ENCODE measurements at places on chromosomes 11 and 22. TPM values are rescaled to one million over a fixed set of nuclear protein-coding genes. Genes with fewer than 3 reads are reported as not detected.
A peak's percentile ranks its signal among the peaks of the same experiment; 100 is the strongest.

DNA sequence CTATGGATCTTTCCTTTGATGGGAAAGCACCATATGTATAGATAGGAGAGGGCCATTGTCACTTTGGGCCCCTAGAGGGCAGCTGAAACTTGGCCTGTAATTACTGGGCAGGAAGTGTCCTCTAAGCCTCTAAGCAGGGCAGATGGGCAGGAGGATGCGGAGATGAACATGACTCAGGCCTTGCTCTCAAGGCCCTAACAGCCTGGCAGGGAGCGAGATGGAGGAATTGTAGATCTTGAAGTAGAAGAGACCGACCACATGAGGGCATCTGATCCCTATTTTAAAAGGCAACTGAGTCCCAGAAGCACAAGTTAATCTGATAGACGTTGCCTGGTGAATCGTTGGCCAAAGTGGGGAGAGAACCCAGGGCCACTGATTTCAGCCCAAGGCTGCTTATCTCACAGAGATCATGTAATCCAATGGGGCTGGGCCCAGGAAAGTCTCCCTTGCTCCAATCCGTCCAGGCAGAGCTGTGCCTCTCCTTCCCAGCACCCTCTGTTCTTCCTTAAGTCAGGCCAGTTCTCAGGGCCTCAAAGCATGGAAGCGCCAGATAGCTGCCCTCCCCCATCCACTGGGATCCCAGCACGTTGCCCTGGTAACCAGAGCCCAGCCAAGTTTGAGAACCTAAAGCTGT, 2.5 kb upstream of the SEPTIN3 start:
- DNase-seq, result peak; percentile 35
- H3K27me3 ChIP-seq, result peaks cover 10% of the 10 kb centered on the region
- no peak overlapping the region for H3K4me3 ChIP-seq

DNA sequence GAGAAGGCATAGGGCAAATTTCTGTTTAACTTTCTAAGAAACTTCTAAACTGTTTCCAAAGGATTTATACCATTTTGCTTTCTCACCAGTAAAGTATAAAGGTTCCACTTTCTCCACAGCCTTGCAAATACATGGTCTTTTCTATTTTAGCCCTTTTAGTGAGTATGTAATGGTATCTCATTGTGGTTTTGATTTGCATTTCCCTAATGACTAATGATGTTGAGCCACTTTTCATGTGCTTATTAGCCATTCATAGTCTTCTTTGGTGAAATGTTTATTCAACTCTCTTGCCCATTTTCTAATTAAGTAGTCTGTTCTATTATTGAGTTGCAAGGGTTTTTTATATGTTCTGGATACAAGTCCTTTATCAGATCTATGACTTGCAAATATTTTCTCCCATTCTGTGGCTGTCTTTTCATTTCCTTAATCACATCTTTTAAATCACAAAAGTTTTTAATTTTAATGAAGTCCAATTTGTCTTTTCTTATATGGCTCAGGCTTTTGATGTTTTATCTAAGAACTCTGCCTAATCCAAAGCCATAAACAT, 83.8 kb upstream of the KCNQ1OT1 start:
- H3K36me3 ChIP-seq, result peaks cover 8% of the 10 kb centered on the region
- no peak overlapping the region for H3K4me3 ChIP-seq
- no peak for DNase-seq
- H3K27me3 ChIP-seq, result peaks cover 2% of the 10 kb centered on the region
- H3K27ac ChIP-seq, result no peak overlapping the region
- H3K4me1 ChIP-seq, result no peaks in the 10 kb centered on the region

GRCh38 chr11:88050247-88050646, 125.0 kb downstream of the RAB38 start:
- peaks cover 10% of the 10 kb centered on the region for H3K4me1 ChIP-seq
- no peak for DNase-seq
- no peaks in the 10 kb centered on the region for H3K27me3 ChIP-seq
- H3K4me3 ChIP-seq, result no peak overlapping the region
- H3K36me3 ChIP-seq, result no peaks in the 10 kb centered on the region

Gene RASL10A
- 30.1 TPM for total RNA-seq

Gene IGLL1
- total RNA-seq, result not detected

DNA sequence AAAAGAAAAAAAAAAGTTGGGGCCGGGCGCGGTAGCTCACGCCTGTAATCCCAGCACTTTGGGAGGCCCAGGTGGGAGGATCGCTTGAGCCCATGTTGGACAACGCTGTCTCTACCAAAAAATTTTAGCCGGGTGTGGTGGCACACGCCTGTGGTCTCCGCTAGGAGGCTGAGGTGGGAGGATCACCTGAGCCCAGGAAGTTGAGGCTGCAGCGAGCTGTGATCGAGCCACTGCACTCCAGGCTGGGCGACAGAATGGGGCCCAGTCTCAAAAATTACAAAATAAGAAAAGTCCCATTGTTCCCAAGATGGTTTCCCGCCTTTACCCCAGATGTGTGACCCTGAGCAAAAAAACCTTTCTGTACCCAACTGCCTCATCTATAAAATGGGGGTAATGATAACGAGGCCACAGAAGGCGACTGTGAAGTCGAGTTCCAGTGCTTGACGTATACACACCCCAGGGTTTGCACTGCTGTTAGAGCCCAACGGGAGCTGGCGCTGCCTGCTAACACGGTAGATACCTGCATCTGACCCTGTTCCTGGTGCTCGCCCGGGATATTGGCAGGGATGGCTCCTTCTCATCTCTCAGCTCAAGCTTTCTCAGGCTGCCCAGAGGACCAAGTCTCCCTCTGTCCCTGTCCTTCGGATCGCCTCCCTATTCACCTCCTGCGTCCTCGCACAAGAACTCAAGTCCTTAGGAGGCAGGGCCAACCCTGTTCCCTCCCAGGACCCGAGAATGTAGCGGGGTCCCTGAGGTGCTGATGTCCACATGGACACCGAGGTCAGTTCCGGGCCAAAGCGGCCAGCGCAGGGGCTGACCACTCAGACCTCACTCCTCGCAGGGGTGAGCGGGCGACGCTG, 1.1 kb upstream of the RPLP2 start:
- H3K4me3 ChIP-seq, result peak overlapping the region; percentile 94
- H3K27ac ChIP-seq, result peak overlapping the region; percentile 92
- H3K27me3 ChIP-seq, result peaks cover 17% of the 10 kb centered on the region
- no peak for DNase-seq
- peaks cover 14% of the 10 kb centered on the region for H3K36me3 ChIP-seq

GRCh38 chr11:77320351-77320750, 18.9 kb upstream of the GDPD4 start:
- H3K27ac ChIP-seq, result no peak overlapping the region
- peaks cover 6% of the 10 kb centered on the region for H3K36me3 ChIP-seq
- H3K4me3 ChIP-seq, result no peak overlapping the region
- no peaks in the 10 kb centered on the region for H3K4me1 ChIP-seq
- no peak for DNase-seq

DNA sequence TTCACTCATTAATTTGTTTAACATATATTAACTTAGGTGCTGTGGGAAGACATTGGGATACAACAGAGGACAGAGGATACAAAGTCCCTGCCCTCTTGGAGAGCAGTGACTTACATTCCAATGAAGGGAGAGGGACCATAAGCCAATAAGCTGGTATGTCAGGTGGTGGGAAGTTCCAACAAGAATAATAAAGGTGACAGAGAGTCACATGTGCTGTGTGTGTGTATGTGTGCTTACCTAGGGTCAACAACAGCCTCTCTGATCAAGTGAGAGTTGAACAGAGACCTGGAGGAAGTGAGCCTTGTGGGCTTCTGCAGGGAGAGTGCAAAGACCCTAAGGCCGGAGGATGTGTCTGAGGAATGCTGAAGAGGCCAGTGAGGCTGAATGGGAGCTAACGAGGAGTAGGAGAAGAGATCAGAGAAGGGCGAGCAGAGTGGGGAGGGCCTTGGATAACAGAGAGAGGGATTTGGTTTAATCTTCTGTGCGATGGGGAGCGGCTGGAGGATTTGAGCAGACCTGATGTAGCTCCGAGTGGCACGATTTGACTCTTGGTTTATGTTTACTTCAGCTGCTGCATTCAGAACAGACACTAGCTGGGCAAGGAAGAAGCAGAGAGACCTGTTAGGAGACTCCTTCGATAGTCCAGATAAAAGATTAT, 35.3 kb downstream of the MAP6 start:
- no peak overlapping the region for H3K4me3 ChIP-seq
- no peak overlapping the region for H3K27ac ChIP-seq
- no peaks in the 10 kb centered on the region for H3K4me1 ChIP-seq
- no peak for DNase-seq
- peaks cover 1% of the 10 kb centered on the region for H3K27me3 ChIP-seq

DNA sequence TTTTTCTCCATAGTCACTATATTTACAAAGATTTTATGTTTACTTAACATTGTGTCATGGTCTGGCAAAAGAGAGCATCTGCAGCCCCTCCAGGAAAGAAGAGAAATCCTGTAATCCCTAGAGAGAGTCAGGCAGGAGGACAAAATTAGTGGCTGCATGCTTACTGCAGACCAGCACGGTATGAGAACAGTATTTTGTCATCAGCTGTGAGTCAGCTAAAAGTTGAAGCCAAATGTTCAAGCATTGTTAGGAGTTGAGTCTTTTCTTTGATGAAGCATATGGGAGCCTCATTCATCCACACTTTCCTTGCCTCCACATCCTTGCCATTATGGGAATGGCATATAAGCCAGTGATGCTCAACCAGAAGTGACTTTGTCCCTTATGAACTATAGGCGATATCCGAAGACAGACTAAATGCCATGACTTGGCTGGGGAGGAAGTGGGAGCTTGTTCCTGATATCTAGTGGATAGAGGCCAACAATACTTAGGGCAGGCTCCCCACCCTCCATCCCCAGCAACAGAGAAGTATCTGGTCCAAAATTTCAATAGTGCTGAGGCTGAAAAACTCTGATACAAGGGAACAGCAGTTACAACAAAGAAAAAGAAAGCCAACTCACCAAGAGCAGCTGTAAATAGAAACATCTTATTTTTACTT, 112.0 kb upstream of the OR5AK2 start:
- H3K27me3 ChIP-seq, result peaks cover 2% of the 10 kb centered on the region
- H3K36me3 ChIP-seq, result no peaks in the 10 kb centered on the region
- no peak for DNase-seq
- no peak overlapping the region for H3K27ac ChIP-seq
